CD4-positive, alpha-beta T cell treated with Interleukin-12 subunit alpha and Interleukin-12 subunit beta, for 1 hour (primary cell): ENCODE measurements at places on chromosomes 13 and 19.

DNA sequence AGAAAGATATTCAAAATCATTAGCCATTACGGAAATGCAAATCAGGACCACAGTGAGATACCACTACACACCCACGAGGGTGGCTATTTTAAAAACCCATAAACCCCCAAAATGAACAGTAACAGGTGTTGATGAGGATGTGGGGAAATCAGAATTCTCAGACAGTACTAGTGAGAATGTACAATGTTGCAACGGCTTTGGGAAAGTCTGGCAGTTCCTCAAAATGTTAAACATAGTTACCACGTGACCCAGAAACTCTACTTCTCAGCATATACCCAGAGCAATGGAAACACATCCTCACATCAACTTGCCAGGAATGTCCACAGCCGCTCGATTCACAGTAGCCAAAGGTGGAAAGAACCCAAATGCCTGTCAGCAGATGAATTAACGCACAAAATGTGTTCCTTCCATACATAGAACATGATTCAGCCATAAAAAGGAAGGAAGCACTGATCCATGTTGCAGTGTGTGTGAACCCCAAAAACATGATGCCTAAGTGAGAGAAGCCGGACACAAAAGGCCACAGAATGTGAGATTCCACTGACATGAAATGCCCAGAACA lies 7.0 kb downstream of the PLVAP start:
- DNase-seq: no peak

- no peak for DNase-seq
These were observed 114.2 kb upstream of the RXFP2 start for GRCh38 chr13:31625115-31625514.

GRCh38 chr13:39818953-39819352 lies 163.5 kb downstream of the COG6 start:
- no peak for DNase-seq

DNA sequence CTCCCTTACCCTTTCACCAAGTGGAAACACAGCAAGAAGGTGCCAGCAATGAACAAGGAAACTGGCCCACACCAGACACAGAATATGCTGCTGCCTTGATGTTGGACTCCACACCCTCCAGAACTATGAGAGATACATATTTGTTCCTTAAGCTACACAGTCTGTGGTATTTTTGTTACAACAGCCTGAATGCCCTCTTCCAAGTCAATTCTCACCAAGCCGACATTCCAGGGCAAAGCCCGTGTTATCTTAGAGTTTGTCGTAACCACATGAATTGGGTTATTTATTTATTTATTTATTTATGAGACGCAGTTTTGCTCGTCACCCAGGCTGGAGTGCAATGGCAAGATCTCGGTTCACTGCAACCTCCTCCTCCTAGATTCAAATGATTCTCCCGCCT lies 14.9 kb downstream of the FGF21 start:
- no peak for DNase-seq

- DNase-seq: no peak
These were observed 1.1 kb downstream of the CCDC97 start for GRCh38 chr19:41311072-41311471.

GRCh38 chr13:27824121-27824520 lies 31.8 kb downstream of the GSX1 start:
- no peak for DNase-seq
